Thymus (tissue), 14 donors: ENCODE measurements at places on chromosomes 5 and 9.

GRCh38 chr5:33753704-33754103 lies 138.1 kb downstream of the ADAMTS12 start:
- no peak overlapping the region for H3K27ac ChIP-seq
- DNase-seq, result no peak
- no peaks in the 10 kb centered on the region for H3K4me1 ChIP-seq
- H3K4me3 ChIP-seq, result no peak overlapping the region

GRCh38 chr5:76808141-76808691 lies 10.6 kb upstream of the F2RL1 start:
- H3K27ac ChIP-seq, result no peak overlapping the region
- H3K27me3 ChIP-seq, result no peaks in the 10 kb centered on the region
- H3K36me3 ChIP-seq, result no peaks in the 10 kb centered on the region
- H3K4me3 ChIP-seq, result no peak overlapping the region

DNA sequence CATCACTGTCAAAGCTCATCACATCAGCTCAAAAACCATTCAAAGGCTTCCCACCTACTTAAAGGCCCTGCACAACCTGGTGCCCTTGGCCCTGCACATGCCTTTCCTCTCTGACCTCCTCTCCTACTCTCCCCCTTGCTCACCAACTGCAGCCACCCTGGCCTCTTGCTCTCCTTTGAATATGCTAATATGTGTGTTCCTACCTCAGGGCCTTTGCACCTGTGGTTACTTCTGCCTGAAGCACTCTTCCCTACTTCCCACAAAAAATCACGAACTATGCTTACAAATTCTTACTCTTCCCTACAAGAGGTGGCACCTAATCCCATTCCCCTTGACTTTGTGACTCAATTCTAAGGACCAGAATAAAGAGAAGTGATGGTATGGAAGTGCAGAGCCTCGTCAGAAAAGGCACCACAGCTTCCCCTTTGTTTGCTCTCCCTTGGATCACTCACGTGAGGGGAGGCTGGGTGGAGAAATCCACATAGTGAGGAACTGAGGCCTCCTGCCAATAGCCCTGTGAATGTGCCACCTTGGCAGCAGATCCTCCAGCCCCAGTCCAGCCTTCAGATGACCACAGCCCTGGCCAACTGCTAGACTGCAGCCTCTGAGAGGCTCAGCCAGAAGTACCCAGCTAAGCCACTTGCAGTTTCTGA lies 3.2 kb upstream of the TMEM171 start:
- H3K4me3 ChIP-seq, result no peak overlapping the region
- H3K27me3 ChIP-seq, result peaks cover 56% of the 10 kb centered on the region
- no peak for DNase-seq
- no peak overlapping the region for H3K27ac ChIP-seq
- H3K4me1 ChIP-seq, result no peaks in the 10 kb centered on the region

DNA sequence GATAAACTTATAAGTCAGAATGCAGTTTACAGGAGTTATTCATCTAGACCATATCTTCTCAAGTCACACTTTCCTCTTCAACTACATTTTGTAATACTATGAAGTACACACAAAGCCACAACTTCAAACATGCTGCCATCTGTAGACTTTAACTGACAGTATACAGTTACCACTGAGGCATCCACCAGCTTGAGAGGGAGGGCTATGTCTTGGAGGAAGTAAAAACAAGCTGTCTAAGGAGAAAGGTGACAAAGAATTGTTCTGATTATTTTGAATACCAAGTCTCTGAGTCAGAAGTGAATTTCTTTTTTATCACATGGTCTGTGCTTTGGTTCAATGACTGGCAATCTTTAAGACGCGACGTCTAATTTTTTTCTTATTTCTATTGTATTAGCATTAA lies 97.6 kb upstream of the CDH10 start:
- H3K4me3 ChIP-seq, result no peak overlapping the region
- H3K36me3 ChIP-seq, result no peaks in the 10 kb centered on the region
- no peak for DNase-seq
- H3K27ac ChIP-seq, result no peak overlapping the region
- no peaks in the 10 kb centered on the region for H3K4me1 ChIP-seq
- H3K27me3 ChIP-seq, result no peaks in the 10 kb centered on the region

GRCh38 chr9:125586172-125586511 lies 120.9 kb downstream of the MAPKAP1 start:
- no peak for DNase-seq
- H3K4me1 ChIP-seq, result peaks cover 4% of the 10 kb centered on the region
- H3K36me3 ChIP-seq, result peaks cover 14% of the 10 kb centered on the region
- H3K27ac ChIP-seq, result no peak overlapping the region
- H3K27me3 ChIP-seq, result no peaks in the 10 kb centered on the region

- H3K27me3 ChIP-seq, result no peaks in the 10 kb centered on the region
- H3K36me3 ChIP-seq, result no peaks in the 10 kb centered on the region
- no peak for DNase-seq
- no peak overlapping the region for H3K4me3 ChIP-seq
- H3K27ac ChIP-seq, result no peak overlapping the region
- no peaks in the 10 kb centered on the region for H3K4me1 ChIP-seq
Measured at GRCh38 chr5:170622933-170623332, 119.1 kb downstream of the KCNIP1 start.

DNA sequence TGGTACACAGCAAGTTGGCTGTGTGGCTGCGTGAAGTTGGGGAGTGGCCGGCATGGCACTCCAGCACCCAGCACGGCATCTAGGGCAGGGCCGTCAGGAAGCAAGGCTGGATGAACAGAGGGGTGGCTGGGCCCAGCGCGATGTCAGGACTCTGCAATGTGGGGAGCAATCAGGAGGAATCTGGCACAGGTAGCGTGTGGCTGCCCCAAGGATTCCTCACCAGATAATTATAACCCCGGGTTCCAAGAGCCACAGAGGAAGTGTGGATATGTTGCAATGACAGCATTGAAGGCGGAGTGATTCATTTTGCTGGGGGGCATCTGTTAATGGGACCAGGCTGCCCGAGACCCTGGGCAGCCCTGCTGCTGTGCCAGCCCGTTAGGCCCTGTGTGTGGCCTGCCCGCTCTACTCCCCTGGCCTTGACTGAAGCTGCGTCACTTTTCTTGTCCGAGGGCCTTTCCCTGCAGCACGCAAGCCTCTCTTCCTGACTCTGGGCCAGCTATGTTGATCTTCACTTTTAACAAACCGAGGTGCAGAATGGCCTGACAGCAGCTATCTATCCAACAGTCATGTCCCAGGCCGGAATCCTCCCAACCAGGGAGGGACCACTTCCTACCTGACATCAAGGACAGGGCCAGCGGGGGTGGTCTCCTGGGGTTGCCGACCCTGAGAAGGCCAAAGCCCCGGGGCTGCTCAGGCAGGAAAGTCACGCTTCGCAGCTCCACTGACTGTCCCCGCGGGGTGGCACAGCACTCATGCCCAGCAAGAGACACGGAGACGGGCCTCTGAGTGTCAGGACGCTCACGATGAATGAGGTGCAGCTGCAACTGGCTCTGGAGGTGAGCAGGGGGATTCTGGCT lies 118.0 kb upstream of the PHYKPL start:
- H3K27ac ChIP-seq, result no peak overlapping the region
- no peak overlapping the region for H3K4me3 ChIP-seq
- H3K4me1 ChIP-seq, result peaks cover 3% of the 10 kb centered on the region
- no peak for DNase-seq
- H3K27me3 ChIP-seq, result no peaks in the 10 kb centered on the region
- H3K36me3 ChIP-seq, result peaks cover 12% of the 10 kb centered on the region

DNA sequence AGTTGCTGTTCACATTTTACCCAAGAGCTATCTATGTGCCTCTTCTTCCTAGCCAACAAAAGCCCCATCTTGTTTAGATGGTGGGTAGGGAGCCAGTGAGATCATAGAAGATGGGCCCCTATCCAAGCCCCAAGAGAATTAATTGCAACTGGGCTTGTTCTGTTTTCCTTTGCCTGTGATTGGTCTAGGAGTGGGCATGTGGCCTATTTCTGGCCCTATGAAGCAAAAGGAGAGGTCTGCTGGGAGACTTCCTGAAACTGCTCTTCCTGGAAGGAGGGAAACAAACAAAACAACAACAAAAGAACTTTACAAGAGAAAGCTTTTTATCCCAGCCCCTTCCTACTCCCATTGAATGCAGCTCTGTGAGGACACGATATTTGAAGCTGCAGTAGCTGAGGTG lies 32.5 kb upstream of the ALDOB start:
- no peak overlapping the region for H3K27ac ChIP-seq
- DNase-seq, result no peak
- no peaks in the 10 kb centered on the region for H3K27me3 ChIP-seq
- no peaks in the 10 kb centered on the region for H3K4me1 ChIP-seq
